ENCODE measurements at places on chromosomes 1 and 21. TPM values are rescaled to one million over a fixed set of nuclear protein-coding genes. Genes with fewer than 3 reads are reported as not detected.

DNA sequence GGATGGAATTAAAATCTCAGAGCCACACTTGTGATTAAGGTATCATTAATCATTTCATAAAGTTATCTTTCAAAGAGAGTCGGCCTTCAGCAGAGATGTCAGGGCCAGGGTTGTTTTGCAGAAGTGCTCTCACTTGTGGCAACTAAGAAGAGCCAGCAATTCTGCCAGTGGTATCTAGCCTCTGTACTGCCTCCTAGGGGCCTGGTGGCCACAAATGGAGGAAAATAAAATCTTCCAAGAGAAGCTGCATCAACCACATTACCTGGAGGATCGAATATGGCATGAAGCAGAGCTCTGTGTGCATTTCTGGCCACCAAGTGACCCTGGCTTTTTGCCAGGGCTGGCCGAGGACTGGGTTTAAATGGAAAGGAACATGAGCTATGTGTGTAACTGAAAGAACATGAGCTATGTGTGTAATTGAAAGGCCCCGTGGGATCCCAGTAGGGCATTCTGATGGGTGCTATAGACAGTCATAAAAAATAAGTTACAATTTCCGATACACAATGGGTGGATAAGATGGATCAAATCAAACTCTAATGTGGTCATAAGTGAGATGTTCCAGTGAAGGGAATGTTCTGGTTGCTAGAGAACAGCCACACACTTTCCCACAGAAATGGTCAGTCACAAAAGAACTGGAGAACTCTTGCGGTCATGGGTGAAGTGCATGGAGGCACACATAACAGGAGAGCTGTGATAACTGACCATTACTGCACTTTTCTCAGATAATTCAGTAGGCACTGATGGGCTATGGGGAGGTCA lies 335.8 kb downstream of the CAMTA1 start:
- H3K36me3 ChIP-seq: no peaks in the 10 kb centered on the region
- DNase-seq: no peak
- no peaks in the 10 kb centered on the region for H3K4me1 ChIP-seq
- no peaks in the 10 kb centered on the region for H3K27me3 ChIP-seq

RIMS3 gene
- 18.3 TPM for total RNA-seq

GRCh38 chr1:35448344-35448801 lies 108.8 kb downstream of the KIAA0319L start:
- no peaks in the 10 kb centered on the region for H3K27me3 ChIP-seq
- H3K36me3 ChIP-seq: no peaks in the 10 kb centered on the region
- no peak for DNase-seq
- H3K4me1 ChIP-seq: no peaks in the 10 kb centered on the region
- no peak overlapping the region for H3K4me3 ChIP-seq

ATAD3C gene
- total RNA-seq: 0.42 TPM

DNA sequence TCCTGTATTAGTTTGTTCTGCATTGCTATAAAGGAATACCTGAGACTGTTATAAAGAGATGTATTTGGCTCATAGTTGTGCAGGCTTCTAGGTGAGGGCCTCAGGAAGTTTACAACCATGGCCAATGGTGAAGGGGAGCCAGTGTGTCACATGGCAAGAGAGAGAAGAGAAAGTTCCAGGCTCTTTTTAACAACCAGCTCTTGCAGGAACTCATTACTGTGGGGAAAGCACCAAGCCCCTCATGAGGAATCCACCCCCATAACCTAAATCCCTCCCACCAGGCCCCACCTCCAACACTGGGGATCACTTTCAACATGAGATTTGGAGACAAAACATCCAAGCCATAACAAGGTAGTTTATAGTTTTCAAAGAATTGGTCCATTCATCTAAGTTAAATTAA lies 5.0 kb upstream of the MEAF6 start:
- no peak for DNase-seq
- no peaks in the 10 kb centered on the region for H3K4me1 ChIP-seq
- no peaks in the 10 kb centered on the region for H3K27me3 ChIP-seq
- H3K4me3 ChIP-seq: no peak overlapping the region
- no peak overlapping the region for H3K27ac ChIP-seq

- no peak for DNase-seq
- no peak overlapping the region for H3K27ac ChIP-seq
- H3K4me1 ChIP-seq: no peaks in the 10 kb centered on the region
- no peaks in the 10 kb centered on the region for H3K27me3 ChIP-seq
- H3K36me3 ChIP-seq: no peaks in the 10 kb centered on the region
Observed at GRCh38 chr1:208433971-208434370, 189.8 kb upstream of the PLXNA2 start.

GRCh38 chr1:183185941-183186490 lies at the start of gene LAMC2:
LAMC2 (plus strand) TSS chr1:183186264; CDS start chr1:183186353, 89 bp downstream.
- no peak for DNase-seq
- no peaks in the 10 kb centered on the region for H3K27me3 ChIP-seq
- H3K36me3 ChIP-seq: no peaks in the 10 kb centered on the region
- H3K4me3 ChIP-seq: no peak within 1 kb of the TSS
- H3K27ac ChIP-seq: no peak within 1 kb of the TSS
- H3K4me1 ChIP-seq: no peaks in the 10 kb centered on the region

GRCh38 chr21:36163750-36164741 lies 7.4 kb downstream of the DOP1B start:
- H3K27me3 ChIP-seq: no peaks in the 10 kb centered on the region
- H3K4me1 ChIP-seq: no peaks in the 10 kb centered on the region
- no peak overlapping the region for H3K27ac ChIP-seq
- H3K36me3 ChIP-seq: peaks cover 2% of the 10 kb centered on the region
- no peak overlapping the region for H3K4me3 ChIP-seq

GRCh38 chr1:31483012-31483946 lies 70.3 kb downstream of the SERINC2 start:
- H3K36me3 ChIP-seq: no peaks in the 10 kb centered on the region
- no peak overlapping the region for H3K4me3 ChIP-seq
- no peak overlapping the region for H3K27ac ChIP-seq
- H3K27me3 ChIP-seq: no peaks in the 10 kb centered on the region

Measured in aorta (tissue), 5 donors.